Activated CD4-positive, CD25-positive, alpha-beta regulatory T cell (primary cell): ENCODE measurements at places on chromosomes 16 and 17.

GRCh38 chr16:51085271-51085670 is 65.8 kb downstream of the SALL1 start:
- DNase-seq = no peak

DNA sequence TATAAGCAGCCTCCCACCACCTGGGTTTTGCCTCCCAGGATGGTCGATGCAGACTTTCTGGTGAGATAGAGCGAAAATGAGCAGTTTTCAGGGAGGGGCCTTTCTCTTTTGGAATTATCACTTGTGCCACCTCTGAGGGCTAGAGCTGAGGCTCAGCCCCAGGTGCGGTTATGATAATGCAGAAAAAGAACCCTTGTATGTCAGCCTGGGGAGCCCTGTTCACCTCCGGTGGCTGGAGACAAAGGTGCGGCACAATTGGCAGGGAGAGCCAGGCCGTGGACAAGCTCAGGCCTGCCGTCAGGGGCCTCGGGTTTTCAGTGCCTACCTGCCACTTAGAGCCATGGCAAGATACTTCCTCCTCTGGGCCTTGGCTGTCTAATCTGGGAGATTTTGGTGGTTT is 4.4 kb downstream of the SCPEP1 start:
- DNase-seq = no peak

GRCh38 chr17:41882756-41883155 is 17.5 kb upstream of the KLHL11 start:
- no peak for DNase-seq

DNA sequence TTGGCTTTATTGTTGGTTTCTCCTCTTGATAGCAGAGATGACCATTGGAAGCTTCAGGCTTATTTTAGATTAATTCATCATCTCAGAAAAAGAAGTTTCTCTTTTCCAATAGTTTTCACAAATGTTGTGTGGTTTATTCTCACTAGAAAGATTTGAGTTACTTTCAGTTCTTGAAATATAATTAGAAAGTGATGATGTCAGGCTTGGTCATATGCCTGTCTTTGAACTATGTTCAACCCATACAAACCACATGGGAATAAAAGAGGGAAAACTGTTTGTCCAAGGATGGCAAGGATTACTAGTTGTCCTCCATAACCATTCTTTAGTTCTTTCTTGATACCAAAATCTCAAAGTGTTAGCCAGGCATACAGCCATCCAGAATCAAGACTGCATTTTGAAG is 3.7 kb upstream of the HS3ST2 start:
- no peak for DNase-seq

DNA sequence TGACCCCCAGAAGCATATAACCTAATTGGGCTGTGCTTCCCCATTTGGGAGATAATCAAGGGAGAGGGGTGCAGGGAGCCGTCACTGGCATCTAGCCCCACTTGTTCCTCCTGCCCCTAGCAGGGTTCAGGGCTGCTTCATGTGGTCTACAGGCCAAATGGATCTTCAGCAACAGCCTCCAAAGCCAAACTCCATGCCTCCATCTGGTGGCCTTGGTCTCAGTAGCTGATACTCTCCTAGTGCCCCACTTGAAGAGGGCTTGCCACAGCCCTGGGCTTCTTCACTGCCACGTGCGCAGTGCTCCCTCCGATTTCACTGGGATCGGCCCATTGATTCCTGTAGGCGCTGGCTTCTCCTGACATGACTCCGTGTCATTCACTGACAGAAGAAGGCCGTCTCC is 24.6 kb downstream of the LYRM9 start:
- no peak for DNase-seq
